Stimulated activated CD4-positive, alpha-beta T cell treated with anti-CD3 and anti-CD28 coated beads, Interleukin-2, amount 100 ng/mL, for 4 hours (primary cell): ENCODE measurements at places on chromosomes 13 and 19.
A peak's percentile ranks its signal among the peaks of the same experiment; 100 is the strongest.

- no peak for DNase-seq
These were observed 2.5 kb upstream of the BCL3 start for GRCh38 chr19:44745887-44746600.

DNA sequence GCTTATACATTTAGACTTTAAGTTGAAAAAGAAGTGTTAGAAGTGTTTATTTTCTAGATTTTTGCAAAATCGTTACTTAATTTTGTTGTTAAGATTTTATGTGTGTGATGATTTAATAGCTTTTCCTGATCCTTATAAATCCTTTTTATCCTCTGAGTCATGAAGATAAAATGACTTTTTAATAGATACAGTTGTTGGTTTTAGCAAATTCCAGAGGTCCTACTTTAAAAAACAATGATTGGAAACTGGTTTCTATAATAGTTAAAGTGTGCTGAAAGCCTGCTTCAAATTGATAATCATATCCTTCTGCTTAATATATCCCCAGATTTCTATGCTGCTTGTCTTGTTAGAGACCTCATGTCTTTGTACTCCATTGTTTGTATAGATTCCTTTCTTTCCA is 39.0 kb downstream of the RNASEH2B start:
- DNase-seq: no peak

GRCh38 chr13:80072231-80072630 is 268.7 kb downstream of the SPRY2 start:
- DNase-seq: no peak

GRCh38 chr19:44890366-44891015 is 563 bp upstream of the TOMM40 start:
- DNase-seq: no peak

DNA sequence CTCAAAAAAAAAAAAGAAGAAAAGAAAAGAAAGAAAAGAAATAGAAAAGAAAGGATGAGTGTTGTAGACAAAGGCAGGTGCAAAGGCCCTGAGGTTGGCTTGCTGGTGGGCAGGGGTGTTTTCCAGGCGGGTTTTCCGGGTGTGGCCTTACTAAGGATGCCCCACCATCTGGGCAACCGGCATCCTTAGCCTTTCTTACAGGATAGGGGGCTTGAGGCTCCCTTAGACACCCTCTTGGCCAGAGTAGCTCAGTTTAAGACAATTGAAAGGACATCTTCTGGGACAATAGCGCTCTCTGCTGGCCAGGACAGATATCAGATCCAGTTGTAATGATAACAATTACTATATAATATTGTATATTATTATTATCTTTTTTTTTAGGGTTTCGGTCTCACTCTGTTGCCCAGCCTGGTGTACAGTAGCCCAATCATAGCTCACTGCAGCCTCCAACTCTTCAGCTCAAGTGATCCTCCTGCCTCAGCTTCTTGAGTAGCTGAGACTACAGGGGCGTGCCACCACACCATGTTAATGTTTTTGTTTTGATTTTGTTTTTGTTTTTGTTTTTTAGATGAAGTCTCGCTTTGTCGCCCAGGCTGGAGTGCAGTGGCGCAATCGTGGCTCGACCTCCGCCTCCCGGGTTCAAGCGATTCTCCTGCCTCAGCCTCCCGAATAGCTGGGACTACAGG is 1.4 kb upstream of the QTRT1 start:
- peak; percentile 57 for DNase-seq

DNA sequence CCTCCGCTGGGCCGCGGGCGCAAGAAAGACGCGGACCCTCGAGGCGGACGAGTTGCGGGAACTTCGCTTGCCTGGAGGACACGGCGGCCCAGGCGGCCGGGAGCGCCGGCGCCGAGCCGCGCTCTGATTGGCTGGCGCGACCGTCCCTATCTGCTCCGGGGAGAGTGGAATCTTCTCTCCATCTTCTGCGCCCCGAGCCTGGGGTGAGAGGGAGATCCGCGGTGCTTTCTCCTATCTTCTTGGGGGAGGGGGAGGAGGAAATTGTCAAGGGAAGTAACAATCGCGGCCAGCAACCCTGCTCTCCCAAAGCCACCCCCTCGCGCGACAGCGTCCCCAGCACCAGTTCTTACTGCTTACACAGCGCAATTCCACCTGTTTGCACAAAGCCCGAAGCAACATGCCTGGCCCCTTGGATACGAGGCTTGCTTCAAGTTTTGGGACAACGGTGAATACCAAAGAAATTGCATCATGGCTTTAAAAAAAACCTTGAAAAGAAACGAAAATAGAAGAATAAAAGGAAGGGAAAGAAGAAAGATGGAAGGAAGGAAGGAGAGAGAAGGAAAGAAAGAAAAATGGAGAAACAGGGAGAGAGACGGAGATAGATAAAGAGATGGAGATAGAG is 4.8 kb downstream of the SOX21 start:
- DNase-seq: no peak

DNA sequence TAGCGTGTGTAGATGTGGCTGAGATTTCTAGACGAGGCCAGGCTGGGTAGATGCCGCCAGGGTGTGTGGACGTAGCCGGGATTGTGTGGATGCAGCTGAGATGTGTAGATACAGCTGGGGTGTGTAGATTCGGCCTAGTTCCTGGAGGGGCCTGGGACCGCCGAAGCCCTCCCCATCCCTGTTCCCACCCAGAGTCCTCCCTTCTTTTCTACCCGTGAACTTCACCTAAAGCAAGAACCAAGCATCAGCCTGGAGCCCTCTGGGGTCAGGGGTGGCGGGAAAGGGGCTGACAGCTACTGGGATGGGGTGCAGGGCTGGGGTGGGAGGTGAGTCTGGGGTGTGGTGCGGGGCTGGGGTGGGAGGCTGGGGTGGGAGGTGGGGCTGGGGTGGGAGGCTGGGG is 768 bp downstream of the TMPRSS9 start:
- DNase-seq: no peak

- no peak for DNase-seq
These were observed 1.0 kb downstream of the FBL start for GRCh38 chr19:39845172-39845571.

GRCh38 chr19:4337906-4338440 is 654 bp downstream of the STAP2 start:
- DNase-seq: no peak

DNA sequence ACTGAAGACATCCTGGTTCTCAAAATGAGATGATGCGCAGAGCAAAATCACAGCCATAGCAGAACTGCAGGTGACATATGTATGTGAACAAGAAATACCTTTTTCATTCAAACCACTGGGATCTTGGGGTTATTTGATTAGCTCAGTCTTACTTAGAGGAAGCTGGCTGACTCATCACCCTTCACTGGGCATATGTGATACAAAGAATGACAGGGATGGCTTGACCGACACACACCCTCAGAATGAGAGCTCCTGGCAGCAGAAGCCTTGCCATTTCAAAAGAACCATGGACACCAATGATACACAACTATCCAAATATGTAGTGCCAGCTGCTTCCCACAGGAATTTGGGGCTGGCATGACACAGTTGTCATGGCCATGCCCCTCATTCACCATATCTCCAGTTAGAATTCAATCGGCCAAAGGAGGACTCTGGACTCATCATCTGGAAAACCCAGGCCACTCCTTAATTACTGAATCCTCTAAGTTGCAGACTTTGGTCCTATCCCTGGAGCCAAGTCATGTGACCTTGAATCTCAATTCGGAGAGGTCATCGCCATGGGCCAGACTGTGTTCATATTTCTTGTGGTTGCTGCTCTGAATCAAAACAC is 115.8 kb downstream of the KATNAL1 start:
- no peak for DNase-seq

DNA sequence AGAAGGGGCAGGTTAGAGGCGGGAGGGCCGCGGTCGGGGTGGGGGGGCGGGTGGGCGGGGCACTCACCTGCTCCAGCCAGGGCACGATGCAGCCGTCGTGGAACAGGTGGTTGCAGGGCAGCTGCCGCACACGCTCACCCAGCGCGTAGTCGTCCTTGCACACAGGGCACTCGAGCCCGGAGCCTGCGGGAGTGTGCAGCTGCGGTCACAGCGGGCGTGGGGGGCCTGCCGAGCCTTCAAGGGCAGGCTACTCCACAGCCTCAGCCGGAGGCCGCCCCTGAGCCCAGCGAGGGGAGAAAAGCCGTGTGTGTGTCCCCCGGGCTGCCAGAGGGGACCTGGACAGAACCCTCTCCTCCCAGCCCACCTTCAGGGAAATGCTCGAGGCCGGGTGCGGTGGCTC is 8.6 kb downstream of the FGF22 start:
- no peak for DNase-seq

- no peak for DNase-seq
These were observed 406.6 kb downstream of the TSHZ3 start for GRCh38 chr19:30942636-30943035.

GRCh38 chr13:29817604-29818378 is 32.6 kb downstream of the UBL3 start:
- DNase-seq: no peak

DNA sequence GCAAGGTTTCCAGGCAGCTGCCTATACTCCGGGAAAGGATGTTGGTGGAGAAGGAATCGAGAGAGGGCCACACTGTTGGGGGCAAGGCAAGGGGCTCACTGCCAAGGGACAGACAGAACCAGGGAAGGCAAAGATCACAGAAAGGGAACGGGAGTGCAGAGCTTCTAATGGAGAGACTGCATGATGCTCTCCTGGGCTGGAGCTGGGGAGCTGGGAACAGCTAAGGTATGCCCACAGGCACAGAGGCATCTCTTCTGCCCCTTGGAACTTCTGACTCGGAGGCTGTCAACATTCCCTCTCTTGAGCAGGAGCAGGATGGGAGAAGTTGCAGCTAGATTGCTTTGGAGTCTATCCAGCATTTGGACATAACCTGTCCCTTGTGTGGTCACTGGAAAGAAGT is 22.4 kb upstream of the FFAR2 start:
- DNase-seq: no peak

GRCh38 chr13:54614726-54615125 is 1586.1 kb downstream of the OLFM4 start:
- DNase-seq: no peak

GRCh38 chr19:39550197-39550596 is 10.2 kb upstream of the EID2 start:
- DNase-seq: no peak

GRCh38 chr13:98528663-98529064 is 48.2 kb downstream of the STK24 start:
- no peak for DNase-seq

GRCh38 chr13:20713014-20713376 is 9.5 kb downstream of the IL17D start:
- no peak for DNase-seq

DNA sequence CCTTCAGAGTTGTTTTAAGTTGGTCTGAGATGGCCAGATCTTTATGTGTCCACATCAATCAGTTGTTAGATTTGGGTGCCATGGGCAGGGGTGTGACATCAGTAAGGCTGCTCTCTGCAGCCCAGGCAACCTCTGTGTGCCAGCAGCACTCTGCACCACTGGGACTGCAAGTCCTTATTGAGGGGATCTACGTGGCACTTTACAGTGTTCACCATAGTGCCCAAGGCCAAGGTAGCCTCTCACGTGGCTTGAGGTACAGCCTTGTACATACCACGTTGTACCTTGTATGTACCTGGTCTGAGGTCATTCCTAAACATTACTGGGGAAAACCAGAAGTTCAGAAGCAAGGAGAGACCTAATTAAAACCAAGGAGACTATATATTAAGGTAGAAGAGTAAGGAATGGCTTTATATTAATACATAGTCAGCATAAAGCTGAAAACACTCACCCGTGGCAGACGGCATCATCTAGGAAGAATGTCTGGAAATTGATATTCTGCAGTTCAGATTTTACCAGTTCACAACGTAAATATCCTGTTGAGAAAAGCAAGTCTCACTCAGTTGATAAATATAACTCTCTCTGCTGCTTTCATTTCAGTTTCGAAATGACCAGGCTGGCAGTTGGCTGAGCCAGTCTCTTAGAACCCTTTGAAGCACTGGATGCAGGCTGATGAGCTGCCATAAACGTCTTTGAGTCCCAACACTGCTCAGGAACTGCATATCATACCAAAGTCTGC is 128.8 kb downstream of the ZDHHC20 start:
- DNase-seq: no peak

- no peak for DNase-seq
These were observed 426.9 kb upstream of the NBEA start for GRCh38 chr13:34515201-34515600.

DNA sequence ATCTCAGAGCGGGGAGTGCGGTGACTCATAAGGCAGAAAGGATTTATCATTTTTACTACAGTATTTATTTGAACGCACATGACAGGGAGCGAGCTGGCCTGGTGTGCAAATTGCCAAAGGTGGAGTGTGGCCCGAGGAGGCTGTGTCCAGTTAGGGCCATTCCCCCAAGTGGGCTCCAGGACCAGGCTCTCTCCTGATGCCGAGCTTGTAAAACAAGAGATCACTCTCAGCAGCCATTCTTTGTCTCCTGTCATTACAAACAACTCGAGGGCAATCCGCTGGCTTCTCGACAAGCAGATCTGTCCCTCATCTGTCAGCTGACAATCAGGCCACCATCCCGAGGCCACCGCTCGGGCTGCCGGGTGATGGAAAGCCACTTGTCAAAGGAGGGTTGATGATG is 418.9 kb downstream of the ZNF536 start:
- DNase-seq: no peak

DNA sequence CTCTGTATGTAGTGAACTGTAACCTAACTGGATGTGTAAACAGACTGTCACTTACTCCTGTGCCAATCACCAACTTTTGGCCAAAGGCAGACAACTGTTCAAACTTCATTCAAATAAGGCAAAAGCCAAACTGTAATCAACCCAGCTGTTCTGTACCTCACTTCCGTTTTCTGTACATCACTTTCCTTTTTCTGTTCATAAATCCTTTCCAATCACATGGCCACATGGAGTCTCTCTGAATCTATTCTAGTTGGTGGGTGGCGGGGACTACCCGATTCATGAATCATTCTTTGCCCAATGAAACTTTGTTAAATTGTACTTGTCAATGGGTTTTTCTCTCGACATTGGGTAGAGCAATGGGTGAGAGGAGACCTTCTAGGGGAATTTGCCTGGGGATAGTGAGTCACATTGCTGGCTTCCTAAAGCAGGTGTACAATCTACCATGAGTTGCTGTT is 178.3 kb upstream of the RFC3 start:
- peak; percentile 19 for DNase-seq

DNA sequence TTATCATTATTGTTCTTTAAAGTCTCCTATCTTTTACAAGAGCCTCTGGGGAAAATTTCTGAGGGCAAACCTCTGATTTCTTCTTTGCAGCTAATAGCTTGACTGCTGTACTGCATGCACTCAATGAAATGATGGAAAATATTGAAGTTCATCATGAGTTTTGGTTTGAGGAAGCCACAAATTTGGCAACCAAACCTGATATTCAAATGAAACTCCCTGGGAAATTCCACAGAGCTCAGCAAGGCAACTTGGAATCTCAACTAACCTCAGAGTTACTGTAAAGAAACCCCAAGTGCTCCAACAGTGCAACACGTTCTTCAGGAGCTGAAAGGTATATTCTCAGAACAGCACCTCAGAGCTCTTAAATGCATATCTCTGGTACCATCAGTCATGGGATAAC is 14.2 kb upstream of the RNF6 start:
- no peak for DNase-seq

GRCh38 chr13:111858571-111858970 is 208.4 kb upstream of the SOX1 start:
- DNase-seq: no peak
